ENCODE measurements at places on chromosomes 5 and 9. TPM values are rescaled to one million over a fixed set of nuclear protein-coding genes. Genes with fewer than 3 reads are reported as not detected.

The WNT8A gene
- not detected for total RNA-seq

The LRRC26 gene
- total RNA-seq, result not detected

The NMUR2 gene
- total RNA-seq, result not detected

The GABRA6 gene
- total RNA-seq, result not detected

The UBAC1 gene
- 28.5 TPM for total RNA-seq

The C5orf46 gene
- not detected for total RNA-seq

The RXRA gene
- 5.1 TPM for total RNA-seq

The TCF7 gene
- total RNA-seq, result 310 TPM

The BARX1 gene
- 0.76 TPM for total RNA-seq

The SH3TC2 gene
- not detected for total RNA-seq

The IL17B gene
- total RNA-seq, result not detected

The CLTA gene
- 141 TPM for total RNA-seq

The ENC1 gene
- total RNA-seq, result 1.2 TPM

The GLT6D1 gene
- not detected for total RNA-seq

The ATP10B gene
- not detected for total RNA-seq

The EQTN gene
- not detected for total RNA-seq

The CERCAM gene
- 0.58 TPM for total RNA-seq

The DIPK1B gene
- total RNA-seq, result 0.10 TPM

The GFPT2 gene
- total RNA-seq, result not detected

The PIP5KL1 gene
- total RNA-seq, result 1.2 TPM

The IL9 gene
- total RNA-seq, result not detected
